ENCODE measurements at places on chromosomes 16 and 17.
A peak's percentile ranks its signal among the peaks of the same experiment; 100 is the strongest.

GRCh38 chr16:1135459-1135825, 17.5 kb upstream of the CACNA1H start:
- DNase-seq, result no peak

DNA sequence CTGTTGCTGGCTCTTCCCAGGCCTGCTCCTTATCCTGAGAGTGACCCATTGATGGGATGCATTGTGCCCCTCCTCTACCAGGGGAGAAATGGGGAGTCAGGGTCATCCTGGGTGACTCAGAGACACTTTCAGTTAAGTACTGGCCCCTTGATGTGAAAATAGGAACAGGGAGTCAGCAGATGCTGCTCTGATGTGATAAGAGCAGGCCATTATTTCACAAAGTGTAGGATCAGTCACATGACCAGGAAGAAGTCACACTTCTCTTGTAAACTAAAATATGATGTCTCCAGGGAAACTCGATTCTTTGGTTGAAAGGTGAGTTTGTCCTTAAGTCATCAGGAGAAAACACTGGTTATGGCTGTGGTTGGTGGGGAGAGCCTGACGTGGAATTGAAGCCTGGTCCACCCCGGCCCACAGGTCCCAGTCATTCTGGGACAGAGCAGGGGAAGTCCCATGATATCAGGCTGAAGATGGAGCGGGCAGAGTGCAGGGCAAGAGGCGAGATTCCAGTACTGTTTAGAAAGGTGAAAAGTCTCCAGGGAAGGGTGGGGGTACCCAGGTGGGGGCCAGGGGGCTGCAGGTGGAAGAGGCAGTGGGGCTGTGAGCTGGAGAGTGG, 88.6 kb upstream of the NLRP1 start:
- DNase-seq, result no peak

- no peak for DNase-seq
Measured at GRCh38 chr17:56740481-56740880, 93.2 kb downstream of the C17orf67 start.

DNA sequence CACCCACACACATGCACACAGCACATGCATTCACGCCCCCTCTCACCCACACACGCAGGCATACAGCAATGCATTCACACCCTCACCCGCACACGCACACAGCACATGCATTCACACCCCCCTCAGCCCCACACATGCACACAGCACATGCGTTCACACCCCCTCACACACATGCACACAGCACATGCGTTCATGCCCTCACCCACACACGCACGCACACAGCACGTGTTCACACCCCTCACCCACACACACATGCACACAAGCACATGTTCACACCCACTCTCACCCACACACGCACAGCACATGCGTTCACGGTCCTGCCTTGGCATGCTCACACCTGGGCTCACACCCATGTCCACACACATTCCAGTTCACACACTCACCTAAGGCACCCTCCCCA, 64.2 kb downstream of the ENGASE start:
- DNase-seq, result no peak

GRCh38 chr17:57559226-57559625, 185.9 kb downstream of the CCDC182 start:
- DNase-seq, result no peak

DNA sequence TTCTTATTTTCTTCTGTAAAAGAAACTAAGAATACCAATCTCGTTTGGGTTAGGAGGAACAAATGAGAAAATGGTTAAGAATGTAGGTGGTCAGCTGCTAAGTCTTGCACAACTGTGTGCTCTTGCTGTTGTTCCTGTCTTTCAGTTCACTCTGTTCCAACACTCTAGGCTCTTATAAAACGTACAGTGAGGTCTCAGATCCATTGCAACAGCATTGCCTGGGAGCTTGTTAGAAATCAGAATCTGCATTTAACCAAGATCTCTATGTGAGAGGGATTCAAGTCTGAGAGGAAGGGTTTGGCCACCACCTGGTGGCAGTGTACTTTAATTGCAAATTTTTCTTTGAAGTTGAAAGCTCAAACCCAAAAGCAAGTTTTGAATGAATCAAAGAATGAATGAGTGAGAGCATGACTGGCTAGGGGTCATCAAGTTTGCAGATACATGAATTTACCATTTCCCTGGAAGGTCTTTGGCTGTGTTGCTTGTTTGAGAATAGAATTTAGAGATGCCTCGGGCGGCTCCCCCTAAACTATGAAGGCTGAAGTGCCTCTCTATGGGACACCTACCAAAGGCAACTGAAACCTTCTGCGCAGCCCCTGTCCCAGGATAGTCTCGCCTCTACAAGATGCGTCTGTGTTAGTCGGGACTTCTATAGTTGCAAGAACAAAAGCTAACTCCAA, 2.5 kb downstream of the ALOX15B start:
- peak; percentile 66 for DNase-seq

- DNase-seq, result no peak
Measured at GRCh38 chr16:67207249-67208091, 8.5 kb downstream of the ELMO3 start.

DNA sequence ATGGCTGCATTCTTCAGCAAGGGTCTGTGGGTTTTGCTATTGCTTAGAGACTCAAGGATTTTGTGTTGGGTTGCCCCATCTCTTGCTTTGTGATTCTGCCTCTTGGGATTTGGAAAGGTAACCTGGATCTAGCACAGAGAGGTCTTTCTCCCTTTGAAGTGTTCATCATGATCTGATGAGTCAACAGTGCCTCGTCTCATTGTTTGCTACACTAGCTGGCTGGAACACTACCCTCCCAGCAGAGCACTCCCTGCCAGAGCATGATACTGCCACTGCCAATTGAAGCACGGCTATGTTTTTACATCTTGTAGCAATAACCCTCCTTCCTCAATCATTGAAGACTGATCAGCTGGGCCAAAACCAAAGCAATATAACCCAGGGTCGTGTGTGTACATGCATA, 361.0 kb downstream of the CDH13 start:
- DNase-seq, result peak; percentile 24

DNA sequence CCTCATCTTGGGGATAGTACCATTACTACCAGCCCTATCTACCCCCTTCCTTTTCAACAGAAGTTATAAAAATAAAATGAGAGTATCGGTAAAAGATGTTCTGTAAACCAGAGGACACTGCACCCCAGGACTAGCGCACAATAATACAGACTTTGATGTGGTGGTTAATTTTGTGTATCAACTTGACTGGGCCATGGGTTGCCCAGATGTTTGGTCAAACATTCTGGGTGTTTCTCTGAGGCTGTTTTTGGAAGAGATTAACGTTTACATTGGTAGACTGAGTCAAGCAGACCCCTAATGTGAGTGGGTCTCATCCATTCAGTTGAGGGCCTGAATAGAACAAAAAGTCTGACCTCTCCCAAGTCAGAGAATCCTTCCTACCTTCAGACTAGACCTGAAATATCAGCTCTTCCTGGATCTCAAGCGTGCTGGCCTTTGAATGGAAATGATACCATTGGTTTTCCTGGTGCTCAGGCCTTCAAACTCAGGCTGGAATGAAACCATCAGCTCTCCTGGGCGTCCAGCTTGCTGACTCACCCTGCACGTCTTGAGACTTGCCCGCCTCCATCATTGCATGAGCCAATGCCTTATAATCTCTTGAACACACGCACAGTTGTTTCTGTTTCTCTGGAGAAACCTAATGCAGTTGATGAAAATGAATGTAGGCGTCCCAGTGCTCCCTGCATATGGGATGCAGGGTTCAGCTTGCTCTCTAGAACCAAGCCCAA, 10.1 kb downstream of the MRM1 start:
- peak; percentile 70 for DNase-seq

GRCh38 chr16:58094026-58094425, 35.2 kb downstream of the CFAP20 start:
- DNase-seq, result no peak

DNA sequence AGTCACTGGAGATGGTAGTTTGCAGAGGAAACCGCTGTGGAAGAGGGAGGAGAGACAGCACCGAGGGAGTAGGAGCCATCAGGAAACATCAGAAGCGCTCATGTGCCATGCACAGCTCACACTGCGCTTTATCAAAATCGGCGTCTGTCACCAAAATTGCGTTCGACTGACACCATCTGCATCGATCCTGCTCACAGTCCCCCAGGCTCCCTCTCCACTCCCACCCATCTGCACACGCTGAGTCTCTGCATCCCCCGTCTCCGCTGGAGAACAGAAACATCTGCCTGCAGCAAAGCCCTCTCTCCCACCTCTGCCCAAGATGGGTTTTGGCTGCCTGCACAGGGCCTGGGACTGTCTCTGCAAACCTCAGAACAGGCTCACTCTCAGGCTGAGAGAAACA, 187.5 kb upstream of the RPL38 start:
- no peak for DNase-seq

GRCh38 chr16:69917739-69918138, 33.4 kb upstream of the CLEC18A start:
- peak; percentile 91 for DNase-seq

- no peak for DNase-seq
Measured at GRCh38 chr16:19014461-19014860, 30.7 kb downstream of the TMC7 start.

- DNase-seq, result no peak
Measured at GRCh38 chr16:75267631-75268264, 16.3 kb upstream of the BCAR1 start.

DNA sequence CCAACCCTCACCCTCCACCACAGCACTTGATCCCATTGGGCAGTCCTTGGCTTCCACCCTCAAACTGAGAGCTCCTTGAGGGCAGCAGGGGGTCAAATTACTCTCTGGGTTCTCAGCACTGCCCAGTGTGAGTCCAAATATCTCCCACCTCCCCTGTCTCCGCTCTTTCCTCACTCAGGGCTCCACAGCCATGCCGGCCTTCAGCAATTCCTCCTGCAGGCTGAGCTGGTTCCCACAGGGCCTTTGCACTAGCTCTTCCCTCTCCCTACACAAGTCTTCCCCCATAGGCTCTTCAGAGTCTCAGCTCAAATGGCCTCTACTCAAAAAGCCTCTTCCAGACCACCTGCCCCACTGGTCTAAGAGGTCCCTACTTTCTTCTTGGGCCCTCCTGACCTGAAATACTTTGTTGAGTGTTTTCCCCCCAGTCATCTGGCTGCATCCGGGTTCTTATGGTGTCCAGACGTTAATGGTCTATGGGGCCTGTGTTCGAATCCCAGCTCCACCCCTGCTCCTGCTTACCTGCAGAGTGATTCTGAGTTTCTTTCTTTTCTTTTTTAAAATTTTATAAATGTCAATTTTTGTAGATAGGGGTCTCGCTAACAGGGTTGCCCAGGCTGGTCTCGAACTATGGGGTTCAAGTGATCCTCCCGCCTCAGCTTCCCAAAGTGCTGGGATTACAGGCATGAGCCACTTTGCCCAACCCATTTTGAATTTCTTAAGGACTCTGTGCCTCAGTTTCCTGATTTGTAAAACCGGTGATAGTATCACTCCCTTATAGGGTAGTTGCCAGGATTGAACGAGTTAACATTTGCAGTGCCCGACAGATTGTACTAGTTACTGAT, 973 bp upstream of the IL4R start:
- no peak for DNase-seq

- no peak for DNase-seq
Measured at GRCh38 chr17:40312131-40312731, 3.3 kb downstream of the RARA start.

GRCh38 chr16:12268606-12269005, 292.1 kb downstream of the SNX29 start:
- no peak for DNase-seq

DNA sequence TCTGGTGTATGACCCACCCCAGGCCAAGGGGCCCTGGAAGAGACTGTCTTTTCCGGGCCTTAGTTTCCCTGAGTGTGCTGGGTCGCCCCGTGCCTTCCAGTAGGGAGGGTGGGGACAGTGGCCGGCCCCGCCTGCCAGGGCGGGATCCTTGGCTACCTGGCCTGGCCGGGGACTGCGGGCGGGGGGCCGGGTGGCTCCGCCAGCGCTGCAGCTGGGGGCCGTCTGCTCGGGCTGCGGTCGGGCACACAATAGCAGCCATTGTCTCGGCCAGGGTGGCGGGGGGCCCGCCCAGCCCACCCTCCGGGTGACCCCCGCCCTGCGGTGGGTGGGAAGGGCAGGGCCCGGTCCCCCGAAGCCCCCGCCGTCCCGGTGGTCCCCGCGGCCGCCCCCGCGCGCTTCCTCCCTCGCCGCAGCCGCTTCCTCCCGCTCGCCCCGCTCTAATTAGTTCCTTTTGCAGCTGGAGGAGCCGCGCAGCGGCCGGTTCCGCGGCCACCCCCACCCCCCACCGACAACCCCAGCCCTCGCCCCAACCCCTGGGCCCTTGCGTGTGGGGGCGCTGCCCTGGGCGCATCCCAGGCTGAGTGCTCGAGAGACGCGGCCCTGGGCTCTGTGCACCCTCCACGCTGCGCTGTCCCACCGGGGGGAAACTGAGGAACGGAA, 11.6 kb downstream of the GLIS2 start:
- no peak for DNase-seq

GRCh38 chr16:17784073-17784472, 313.3 kb upstream of the XYLT1 start:
- peak; percentile 30 for DNase-seq

- DNase-seq, result no peak
Measured at GRCh38 chr16:51388516-51388951, 237.5 kb upstream of the SALL1 start.

DNA sequence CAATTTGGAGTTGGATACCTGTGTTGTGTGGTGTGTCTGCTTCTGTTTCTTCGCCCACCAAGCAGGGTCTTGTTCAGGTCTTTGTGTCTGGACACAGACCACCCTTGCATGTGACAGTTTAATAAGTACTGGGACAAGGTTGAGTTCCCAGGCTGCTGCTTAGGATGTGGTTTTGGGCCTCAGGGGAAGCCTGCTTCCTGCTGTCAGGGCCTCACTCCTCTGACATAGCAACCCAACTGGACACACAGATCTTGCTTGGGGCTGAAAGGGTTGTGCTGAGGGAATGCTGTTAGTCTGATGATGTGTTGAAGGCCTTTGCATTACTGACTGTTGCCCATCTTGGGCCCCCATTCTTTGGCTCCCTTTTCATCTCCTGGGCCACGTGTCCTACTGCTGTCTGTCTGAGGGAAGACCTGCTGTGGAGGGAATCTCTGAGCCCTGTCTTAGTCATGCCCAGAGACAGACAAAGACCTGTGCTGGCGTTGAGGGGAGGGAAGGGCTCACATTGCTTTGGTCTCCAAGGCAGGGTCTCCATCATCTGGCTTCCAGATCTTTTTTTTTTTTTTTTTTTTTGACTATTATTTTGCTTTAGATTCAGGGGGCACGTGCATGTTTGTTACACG, 4.7 kb upstream of the TGFB1I1 start:
- DNase-seq, result no peak

DNA sequence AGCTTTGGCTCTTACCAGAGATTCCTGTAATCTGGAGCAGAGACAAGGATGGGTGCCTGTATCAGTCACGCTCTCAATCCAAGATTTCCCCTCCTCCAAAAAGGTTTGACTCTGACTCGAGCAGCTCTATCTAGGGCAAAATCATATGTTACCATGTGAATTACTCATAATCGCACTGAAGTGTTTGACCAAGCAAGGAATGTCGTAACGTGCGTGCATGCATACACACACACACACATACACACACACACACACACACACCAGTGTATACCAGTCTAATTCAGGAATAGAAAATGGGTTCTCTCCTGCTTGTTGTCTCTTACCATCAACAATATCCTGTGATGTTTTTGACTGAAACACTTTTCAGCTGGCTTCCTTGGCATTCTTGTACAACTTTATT, 835.1 kb downstream of the KCNJ2 start:
- DNase-seq, result no peak

Data from stromal cell of bone marrow (primary cell).